ENCODE measurements at places on chromosomes 3 and 15.
A peak's percentile ranks its signal among the peaks of the same experiment; 100 is the strongest.

DNA sequence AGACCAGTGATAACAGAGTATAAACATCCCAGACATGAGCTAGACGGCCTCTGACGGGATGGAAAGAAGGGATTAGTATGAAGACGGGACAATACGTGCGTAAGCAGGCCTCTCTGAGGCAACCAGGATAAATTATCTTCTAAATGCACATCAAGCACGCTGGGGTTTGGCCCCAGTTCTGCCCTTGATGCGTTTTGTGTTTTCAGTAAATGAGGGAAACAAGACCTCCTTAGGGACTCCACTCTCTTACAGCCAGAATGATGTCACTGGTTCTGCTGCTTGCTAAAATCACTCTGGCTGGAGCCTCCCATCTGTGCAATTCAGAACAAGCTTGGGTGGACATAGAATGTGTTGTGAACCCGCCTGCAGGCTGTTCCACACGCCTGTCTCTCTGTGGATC is 156.0 kb upstream of the MCTP2 start:
- DNase-seq, result peak; percentile 3

DNA sequence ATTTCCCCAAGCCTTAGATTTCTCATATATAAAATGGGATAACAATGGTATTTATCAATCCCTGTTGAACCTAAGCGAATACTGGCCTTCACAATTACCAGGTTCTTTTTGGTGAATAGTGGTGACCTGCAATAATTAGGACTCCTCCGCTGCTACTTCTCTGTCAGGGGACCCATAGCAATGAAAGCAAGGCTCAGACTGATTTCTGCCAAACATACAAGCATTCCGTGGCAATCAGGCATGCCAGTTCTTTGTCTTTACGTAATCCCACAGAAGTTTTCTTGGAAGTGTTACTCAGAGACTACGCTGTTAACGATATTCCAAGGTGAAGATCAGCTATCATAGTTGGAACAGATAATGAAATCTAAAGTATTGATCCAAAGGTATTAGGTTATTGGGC is 105.7 kb downstream of the GOLIM4 start:
- no peak for DNase-seq

- DNase-seq, result no peak
Measured at GRCh38 chr15:71221417-71221816, 106.1 kb downstream of the THSD4 start.

DNA sequence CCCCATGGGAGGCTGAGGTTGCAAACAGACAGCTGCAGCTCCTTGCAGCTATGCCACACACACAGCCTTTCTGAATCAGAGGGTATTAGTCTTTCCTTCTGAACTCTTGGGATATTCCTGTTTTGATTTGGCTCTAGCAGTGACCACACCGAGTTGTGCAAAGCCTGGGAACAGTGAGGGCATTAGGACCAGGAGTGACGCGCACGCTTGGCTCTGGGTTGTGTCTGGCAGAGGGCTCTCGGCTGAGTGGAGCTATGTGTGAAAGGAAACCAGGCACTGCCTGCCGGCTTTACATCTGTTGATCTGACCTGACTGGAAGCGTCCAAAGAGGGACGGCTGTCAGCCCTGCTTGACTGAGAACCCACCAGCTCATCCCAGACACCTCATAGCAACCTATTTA is at the start of gene GALNT15:
GALNT15 (plus strand) TSS at position 292 of the 400 bp plus-strand sequence. CDS start 472 bp downstream, outside the sequence.
- DNase-seq, result peak; percentile 98

GRCh38 chr3:49015072-49015471 is 3.3 kb downstream of the DALRD3 start:
- DNase-seq, result no peak

- no peak for DNase-seq
Measured at GRCh38 chr3:188049606-188050530, 104.1 kb upstream of the LPP start.

- DNase-seq, result no peak
Measured at GRCh38 chr3:154844863-154845262, 235.3 kb upstream of the MME start.

DNA sequence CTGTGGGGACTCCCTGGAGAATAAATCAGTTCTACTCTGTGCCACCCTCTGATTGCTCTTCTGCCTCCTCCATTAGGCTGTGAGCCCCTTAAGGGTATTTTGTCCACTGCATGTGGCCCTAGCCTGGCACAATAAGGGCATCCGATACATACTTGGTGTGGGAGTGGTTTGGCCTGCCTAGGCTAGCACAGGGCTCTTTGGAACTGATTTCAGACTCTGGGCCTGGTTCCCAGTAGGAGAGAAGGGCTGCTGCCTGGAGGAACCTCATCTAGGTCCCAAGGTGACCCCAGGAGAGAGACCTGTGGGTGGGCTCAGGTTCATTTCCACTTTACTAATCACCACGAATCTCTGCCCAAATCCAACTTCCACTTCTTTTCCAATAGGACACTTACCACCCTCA is 5.3 kb upstream of the CTDSPL start:
- DNase-seq, result no peak

GRCh38 chr3:150722267-150722666 is 18.5 kb upstream of the ERICH6 start:
- no peak for DNase-seq

GRCh38 chr15:78244101-78244500 is 9.7 kb upstream of the ACSBG1 start:
- no peak for DNase-seq

GRCh38 chr3:58003093-58003492 is 5.1 kb upstream of the FLNB start:
- DNase-seq, result no peak

DNA sequence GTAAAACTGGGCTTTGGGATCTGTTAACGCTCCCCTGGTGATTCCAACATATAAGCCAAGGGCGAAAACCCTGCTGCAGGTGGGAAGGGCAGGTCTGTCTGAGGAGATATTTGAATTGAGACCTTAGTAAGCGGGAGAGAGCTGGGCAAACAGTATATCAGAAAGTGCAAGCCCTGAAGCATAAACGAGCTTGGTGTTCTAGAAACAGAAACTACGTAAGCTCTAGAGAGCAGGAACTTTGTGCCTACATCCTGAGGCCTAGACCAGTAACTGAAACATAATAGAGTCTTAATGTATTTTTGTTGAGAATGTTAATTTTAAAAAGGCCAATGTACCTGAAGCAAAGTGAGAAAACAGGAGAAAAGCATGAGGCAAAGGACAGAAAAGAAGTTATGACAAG is 62.9 kb upstream of the FSIP1 start:
- no peak for DNase-seq

DNA sequence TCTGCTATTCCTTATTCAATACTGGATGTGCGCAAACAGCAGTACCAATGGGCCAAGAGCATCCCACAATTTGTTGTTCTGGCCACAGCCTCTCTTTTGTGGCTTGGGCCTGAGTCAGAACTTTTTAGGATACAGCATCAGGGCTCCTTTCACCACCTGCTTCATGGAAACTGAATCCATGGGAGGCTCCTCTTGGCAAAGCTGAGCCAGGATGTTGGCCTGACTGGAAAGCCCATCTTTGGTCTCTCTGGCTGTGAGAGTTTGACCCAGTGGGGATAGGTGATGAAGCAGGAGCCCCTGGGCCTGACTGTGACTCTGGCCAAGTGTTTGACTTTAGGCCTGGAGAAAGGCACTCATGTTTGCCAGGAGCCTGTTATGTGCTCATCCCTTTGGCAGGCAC is 27.6 kb downstream of the IL16 start:
- peak; percentile 82 for DNase-seq

DNA sequence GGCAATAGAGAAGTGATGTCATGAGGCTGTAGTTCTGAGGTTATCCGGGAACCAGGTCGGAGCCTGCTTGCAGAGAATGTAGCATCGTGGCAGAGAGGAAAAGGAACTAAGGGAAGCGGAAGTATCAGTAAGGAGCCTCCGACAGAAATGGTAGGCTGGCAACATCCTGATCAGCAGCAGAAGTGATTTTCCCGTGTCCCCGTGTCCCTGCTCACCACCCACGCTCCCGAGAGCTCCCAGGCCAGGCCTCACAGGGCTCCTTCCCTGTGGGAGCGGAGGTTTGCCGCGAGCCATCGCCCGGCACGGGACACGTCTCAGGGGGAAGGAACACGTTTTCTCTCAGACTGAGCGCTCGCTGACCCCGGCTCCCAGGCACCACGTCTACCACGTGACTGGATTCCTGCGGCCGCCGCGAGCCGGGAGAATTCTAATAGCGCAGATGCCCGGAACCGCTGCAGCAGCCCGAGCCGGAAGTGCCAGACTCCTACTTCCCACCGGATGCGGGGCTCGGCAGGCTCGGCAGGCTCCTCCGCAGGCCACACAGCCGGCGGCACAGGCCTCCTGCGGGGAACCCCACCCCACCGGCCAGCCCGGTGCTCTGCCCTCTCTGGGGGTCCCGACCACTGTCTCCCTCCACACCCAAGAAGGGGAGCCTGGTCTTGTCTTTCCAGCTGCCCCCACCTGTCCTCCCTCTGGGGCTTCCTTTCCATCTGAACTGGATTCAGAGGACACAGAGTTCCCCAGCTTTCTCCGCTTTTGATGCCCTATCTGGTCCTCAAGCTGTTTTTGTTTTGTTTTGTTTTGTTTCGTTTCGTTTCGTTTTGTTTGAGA is 99.3 kb downstream of the BDH1 start:
- DNase-seq, result peak; percentile 74

- DNase-seq, result no peak
Measured at GRCh38 chr15:74913041-74913440, 6.4 kb upstream of the FAM219B start.

- no peak for DNase-seq
Measured at GRCh38 chr15:69757186-69757585, 304.6 kb downstream of the RPLP1 start.

DNA sequence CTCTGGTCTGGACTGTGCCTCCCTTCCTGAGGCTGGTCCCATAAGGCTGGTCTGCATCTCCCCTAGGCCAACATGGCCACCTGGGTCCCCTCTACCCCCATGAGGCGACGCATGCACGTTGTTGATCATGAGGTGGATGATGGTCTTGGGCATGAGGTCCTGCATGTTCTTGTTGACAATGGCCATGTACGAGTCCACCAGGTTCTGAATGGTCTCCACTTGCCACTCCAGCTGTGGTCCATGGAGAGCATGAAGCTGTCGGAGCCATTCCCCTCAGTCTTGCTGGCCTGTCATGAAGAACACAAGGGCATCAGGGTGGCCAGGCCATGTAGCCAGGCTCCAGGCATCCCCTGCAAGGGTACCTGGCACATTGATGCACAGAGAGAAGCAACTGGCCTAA is 27.1 kb upstream of the CSPG4 start:
- no peak for DNase-seq

DNA sequence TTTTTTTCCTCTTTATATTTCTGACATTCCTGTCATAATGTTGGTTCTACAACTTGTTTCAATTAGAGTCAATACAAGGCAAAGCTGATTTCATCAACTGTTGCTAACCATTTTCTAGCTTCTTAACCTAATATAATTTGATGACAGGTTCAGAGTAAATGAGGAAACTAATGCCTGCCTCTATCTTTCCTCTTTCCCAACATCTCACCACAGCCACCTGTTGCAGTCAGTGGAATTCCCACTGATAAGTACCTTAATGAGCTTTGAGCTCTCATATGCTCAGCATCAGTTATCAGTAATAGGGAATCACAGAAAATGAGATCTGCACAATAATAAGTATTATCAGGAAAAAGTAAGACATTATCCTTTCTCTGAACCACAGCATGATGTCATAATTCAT is 241.9 kb downstream of the MEIS2 start:
- DNase-seq, result no peak

GRCh38 chr15:65217526-65218482 is 6.5 kb upstream of the CILP start:
- DNase-seq, result no peak

- no peak for DNase-seq
Measured at GRCh38 chr3:150840802-150841515, 64.3 kb downstream of the MINDY4B start.

GRCh38 chr3:197292083-197292646 is 6.2 kb downstream of the DLG1 start:
- DNase-seq, result no peak

GRCh38 chr3:146131616-146132410 is 29.2 kb downstream of the PLOD2 start:
- no peak for DNase-seq

- DNase-seq, result no peak
Measured at GRCh38 chr15:24734396-24734795, 58.8 kb downstream of the NPAP1 start.

- DNase-seq, result no peak
Measured at GRCh38 chr3:128145279-128145678, 8.0 kb upstream of the EEFSEC start.

GRCh38 chr3:53235545-53235944 is 20.3 kb downstream of the TKT start:
- DNase-seq, result no peak

GRCh38 chr15:36005542-36005941 is 459.6 kb upstream of the DPH6 start:
- no peak for DNase-seq

DNA sequence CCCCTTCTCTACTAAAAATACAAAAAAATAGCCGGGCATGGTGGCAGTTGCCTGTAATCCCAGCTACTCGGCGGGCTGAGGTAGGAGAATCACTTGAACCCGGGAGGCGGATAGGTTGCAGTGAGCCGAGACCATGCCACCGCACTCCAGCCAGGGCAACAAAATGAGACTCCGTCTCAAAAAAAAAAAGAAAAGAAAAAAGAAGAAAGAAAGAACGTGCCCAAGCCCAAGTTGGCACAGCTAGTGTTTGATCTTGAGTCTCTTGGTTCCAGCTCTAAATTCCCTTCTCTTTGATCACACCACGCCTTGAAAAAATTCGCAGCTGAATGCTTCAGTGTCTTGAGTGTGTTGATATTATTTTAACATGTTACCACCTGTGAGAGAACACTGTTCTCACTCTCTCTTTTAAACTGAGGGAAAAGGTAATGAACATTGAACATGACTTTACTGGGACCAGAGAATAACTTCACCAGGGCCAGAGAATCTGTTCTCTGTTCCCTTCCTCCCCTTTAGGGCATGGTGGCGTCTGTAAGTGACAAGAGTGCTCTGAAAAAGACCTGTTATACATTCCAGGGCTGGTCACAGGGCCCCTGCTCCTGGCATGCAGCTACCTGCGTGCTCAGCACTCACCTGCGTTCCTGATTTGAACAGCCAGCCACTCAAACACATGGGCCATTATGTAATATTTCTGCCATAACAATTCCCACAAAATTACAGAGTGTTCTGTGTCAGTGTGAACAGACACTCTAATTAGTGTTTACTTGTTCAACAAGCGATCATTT is 19.0 kb downstream of the SLCO3A1 start:
- DNase-seq, result no peak

DNA sequence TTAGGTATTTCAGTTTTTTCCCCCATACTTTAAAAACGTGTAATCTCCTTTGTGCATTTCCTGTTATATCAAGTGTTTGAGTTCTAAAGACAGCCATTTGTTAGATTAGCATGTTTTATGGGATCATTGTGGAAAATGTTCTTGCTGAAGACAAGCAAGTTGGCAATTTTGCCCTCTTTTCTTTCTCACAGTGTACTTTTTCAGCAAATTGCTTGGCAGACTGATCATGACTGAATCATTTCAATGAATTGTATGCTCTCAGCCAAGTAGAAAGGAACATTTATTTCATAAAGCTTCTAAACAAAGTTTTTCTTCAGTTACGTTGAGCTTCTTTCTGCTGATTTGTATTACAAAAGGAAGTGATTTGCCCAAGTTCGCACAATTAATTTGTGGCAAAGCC is 51.6 kb downstream of the ATG7 start:
- no peak for DNase-seq

- DNase-seq, result no peak
Measured at GRCh38 chr3:134605556-134605955, 45.3 kb downstream of the KY start.
